ENCODE measurements at places on chromosomes 3 and 15. TPM values are rescaled to one million over a fixed set of nuclear protein-coding genes. Genes with fewer than 3 reads are reported as not detected.

- DNase-seq, result peak; percentile 82
Measured at GRCh38 chr3:101195951-101196713, 124.2 kb downstream of the IMPG2 start.

GRCh38 chr15:57820119-57820518 is 113.6 kb downstream of the POLR2M start:
- DNase-seq, result peak; percentile 22

DNA sequence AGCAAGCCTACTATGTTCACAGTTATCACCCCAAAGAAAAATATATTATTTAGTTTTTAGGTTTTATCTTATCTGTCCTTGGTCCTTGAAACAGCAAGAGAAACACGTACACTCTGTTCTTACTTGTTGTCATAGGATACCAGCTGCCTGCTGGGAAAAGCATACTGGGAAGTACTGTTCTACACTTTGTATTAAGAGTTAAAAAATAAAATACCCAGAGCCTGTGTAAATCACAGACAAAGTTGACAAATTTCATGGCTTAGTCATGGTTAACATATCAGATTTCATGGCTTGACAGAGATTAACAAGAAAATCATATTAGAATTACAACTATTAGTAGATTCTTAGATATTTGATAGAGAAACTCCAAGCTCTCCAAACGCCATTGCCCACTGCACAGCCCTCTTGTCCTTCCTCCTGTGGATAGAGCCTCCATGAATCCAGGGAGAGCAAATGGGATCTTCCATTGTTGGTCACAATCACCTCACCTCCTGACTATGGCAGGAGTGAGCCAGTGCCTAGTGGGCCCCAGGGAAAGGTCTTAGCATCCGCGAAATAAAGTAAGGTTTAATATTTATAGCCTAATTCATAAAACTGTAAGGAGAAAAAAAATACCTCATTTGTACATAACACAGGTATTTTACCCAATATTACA is 128.1 kb upstream of the WNT5A start:
- no peak for DNase-seq

DNA sequence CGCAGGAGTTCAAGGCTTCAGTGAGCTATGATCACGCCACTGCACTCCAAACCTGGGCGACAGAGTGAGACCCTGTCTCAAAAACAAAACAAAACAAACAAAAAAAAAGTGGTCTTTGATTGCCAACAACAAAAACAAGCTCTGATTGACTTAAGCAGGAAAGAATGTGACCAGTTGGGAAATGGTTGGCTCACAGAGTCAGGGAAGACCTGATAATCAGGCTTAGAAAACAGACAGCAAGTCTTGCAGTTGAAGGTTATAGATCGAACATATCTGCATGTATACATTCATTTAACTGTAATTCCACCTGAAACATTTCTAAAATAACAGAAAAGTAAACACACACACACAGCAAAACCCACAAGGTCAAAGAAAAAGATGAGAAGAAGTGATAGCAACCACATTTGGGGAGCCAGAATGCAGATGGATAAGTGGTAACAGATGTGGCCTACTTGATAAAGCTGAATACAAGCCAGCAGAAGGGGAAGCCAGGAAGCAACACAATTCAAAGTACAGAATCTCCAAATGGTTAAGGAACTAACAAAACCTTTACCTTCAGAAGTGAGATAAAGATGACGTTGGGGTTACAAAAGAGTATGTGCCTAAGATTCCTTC is 699.9 kb upstream of the ZNF385D start:
- peak; percentile 24 for DNase-seq

- DNase-seq, result no peak
Measured at GRCh38 chr3:82259994-82260393, 498.5 kb upstream of the GBE1 start.

- no peak for DNase-seq
Measured at GRCh38 chr3:40103829-40104228, 205.7 kb upstream of the EIF1B start.

- DNase-seq, result no peak
Measured at GRCh38 chr3:24709956-24710355, 215.3 kb upstream of the THRB start.

GRCh38 chr3:37198547-37198946 is 24.2 kb upstream of the LRRFIP2 start:
- no peak for DNase-seq

DNA sequence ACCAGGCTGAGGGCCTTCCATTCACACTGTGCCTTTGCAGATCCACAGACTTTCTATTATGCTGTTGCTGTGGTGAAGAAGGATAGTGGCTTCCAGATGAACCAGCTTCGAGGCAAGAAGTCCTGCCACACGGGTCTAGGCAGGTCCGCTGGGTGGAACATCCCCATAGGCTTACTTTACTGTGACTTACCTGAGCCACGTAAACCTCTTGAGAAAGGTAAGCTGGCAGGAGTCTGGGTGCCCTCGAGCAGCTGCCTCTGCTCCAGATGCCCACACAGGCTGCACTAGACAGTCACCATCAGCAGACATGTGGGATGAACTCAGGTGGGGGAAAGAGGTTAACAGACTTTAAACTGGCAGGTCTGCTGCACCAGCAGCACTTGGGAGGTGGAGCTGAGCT is 8.3 kb downstream of the TF start:
- no peak for DNase-seq

DNA sequence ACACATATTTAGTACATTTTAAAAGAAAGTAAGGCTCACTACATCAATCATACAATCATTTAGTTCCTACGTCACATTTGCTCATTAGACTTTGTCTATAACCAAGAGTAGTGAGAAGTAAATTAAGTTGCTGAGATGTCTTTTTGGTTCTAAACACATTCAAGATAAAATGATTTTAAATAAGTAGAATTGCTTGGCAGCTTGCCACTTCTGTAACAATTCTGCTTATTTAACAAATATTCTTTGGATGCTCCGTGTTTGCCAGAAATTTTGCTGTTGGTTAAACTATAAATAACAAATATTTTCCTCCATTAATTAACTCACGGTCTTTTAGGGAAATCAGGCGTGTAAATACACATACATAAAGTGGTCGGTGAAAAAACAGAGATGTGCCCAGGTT is 18.3 kb downstream of the SUCNR1 start:
- DNase-seq, result no peak

DNA sequence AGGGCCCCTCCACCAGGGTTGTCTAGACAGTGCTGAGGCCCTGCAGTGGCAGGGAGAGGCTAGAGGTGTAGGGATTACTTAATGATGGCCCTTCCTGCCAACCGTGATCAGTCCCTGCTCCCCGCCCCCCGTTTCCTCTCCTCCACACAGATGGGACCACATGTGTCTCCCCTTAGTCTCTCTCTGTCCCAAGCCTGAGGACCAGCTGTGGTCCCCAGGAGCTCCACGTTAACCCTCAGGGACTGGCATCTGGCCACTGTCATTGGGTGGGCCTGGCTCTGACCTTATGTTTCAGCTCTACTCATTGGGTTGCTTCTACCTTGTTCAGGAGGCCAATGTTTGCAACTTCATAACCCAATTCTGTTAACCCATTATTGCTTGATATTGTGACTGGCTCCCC is 6.0 kb upstream of the ALPK3 start:
- DNase-seq, result no peak

- peak; percentile 30 for DNase-seq
Measured at GRCh38 chr3:63387568-63387967, 109.5 kb downstream of the SYNPR start.

GRCh38 chr3:112736805-112737566 is 96.0 kb upstream of the CCDC80 start:
- DNase-seq, result no peak

- DNase-seq, result peak; percentile 65
Measured at GRCh38 chr3:171013822-171014748, 12.4 kb downstream of the SLC2A2 start.

Gene ZIC1
- total RNA-seq, result not detected

Gene ZNF501
- total RNA-seq, result 13.1 TPM

Gene CFAP44
- total RNA-seq, result 11.0 TPM

Gene PDIA5
- total RNA-seq, result 59.1 TPM

All from fibroblast of the aortic adventitia (primary cell).